ENCODE measurements at places on chromosomes 16 and 17.

DNA sequence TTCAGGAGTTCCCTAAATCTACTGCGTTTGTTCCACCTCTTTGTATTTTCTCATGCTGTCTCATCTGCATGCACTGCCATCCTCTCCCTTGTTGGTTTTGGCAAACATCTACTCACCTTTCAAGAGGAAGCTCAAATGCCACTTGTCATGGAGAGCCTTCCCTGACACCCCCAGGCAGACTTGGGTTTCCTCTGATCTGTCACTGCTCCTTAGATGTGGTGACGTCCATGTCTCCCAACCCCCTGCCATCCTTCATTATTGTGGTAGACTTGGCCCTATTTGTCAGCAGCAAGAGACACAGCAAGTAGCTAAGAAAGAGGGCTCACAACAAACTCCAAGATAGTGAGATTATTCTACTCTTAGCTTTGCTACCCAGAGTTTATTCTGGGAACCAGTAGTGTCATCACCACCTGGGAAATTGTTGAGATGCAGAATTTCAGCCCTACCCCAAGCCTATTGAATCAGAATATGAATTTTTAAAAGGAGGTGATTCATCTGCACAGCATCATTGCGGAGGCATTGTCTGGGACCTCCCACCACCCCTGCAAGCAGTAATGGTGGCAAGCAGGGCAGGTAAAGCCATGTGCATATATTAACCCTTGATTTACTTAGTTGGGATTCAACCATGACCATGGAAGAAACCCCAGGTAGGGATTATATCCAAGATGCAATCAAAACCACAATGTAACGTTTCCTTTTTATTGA lies 248.9 kb downstream of the SHISA9 start:
- no peak for DNase-seq

DNA sequence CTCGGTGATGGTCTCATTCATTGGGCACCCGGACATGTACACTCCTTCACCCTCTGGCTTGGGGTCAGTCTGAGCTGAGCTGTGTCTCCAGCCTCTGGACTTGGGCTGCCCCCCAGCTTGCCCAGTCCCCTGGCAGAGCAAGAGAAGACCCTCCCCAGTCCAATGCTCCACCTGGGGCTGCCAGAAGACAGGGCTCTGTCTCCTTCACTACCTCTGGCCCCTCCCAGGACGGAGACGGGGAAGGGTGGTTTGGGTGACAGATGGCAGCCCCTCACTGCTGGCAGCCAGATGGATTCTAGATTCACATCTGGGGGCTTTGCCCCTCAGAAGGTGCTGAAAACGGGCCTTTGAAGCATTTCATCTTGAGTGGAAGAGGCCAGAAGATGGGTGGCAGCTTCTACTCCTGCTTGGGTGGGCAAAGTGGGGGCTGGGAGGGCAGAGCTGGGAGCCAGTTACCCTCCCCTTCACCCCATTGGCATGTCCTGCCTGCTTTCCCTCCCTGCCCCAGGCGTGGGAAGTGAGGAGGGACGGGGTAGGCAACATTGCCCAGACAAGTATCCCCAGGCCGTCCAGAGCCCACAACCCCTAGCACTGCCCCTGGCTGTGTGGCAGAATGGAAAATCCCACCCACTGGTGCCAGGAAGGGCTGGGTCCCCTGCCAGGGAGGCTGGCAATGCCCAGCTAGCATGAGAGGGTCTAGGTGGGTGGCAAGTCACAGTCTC lies 13.9 kb downstream of the NGFR start:
- DNase-seq, result no peak

DNA sequence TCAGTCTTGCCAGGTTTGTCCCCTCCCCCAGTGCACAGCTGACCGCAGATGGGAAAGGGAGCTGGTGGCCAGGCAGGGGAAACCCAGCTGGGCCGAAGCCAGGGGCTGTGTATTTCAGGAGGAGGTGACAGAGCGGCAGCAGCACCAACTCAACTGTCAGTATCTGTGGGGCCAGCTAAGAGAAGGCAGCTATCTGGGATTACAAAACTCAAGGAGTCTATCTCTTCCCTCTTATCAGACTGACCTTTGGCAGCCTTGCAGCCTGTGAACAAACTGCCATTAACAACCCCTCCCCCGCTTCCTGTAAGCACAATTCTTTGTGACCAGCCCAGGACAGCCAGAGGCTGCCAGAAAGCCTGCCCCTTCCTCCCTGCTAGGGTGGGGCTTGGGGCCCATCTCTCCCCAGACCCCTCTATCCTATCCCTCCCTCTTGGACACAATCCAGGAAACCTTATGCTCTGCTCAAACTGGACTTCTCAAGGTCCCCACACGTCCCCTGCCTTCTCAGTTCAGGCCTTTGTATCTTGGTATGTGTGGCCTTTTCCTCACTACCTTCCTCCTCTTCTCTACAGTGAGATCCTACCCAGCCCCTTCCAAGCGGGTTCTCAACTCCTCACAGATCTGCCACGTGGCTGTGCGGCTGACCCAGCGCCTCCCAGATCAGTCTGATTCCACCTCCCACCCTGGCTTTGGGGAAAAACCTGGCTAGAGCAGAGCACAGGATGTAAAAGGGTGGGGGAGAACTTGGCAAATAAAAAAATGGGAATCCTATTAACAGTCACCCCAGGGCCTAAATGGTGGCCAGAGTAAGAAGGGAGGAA lies 10.5 kb downstream of the ST3GAL2 start:
- DNase-seq, result no peak

DNA sequence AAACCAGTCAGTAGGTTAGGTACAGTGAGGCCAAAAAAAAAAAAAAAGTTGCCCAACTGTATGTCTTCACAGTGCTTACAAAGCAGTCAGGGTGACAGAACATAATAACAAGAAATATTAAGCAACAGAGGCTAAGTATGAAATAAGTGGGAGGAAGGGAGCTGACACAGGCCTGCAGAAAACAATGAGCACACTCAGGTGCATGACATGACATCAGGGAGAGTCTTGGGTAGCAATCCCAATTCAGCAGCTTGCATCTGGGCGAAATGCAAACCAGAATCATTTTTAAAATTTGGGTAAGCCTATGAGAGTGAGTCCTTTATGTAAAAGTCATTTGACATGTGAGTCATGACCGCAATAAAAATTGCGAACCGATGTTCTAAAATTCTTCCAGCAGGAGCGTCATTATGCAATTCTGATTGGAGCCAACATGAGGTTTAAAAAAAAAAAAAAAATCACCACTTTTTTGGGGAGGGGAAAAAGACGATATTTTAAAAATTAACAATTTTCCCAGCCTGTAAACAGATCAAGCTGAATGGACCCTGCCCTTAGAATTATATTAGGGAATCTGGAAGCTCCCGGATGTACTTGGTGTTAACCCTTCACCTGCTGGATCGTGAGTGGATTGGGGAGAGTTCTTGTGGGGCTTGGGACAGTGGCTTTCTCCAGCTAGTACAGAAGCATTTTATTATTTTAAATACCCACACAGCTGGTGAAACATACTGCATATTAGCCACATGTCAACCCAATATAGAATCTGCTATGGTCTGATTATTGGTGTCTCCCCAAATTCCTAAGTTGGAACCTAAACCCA lies 127.9 kb downstream of the NPIPB5 start:
- no peak for DNase-seq
